ENCODE measurements at places on chromosomes 5 and 9.

DNA sequence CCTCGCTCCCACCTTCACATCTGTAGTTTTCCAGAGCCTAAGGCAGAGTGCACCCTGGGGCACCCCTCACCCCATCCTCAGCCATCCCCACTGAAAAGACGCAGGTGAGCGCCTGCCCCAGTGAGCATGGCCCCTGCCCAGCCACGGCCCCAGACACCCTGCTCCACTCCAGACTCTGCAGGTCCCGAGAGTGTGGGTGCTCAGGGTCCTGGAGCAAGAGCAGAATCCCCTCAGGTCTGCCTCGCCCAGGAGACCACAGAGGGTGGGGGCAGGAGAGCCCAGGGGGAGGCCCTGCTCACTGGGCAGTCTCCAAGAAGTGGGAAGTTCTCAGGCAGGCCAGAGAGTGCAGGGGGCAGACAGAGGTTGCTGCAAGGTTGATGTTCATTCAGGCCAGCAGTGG, 158.6 kb upstream of the PPP1R26 start:
- no peak for DNase-seq

- DNase-seq = no peak
These were observed 2.2 kb downstream of the ABHD17B start for GRCh38 chr9:71908825-71909224.

GRCh38 chr5:178371362-178372111, 138.9 kb upstream of the PHYKPL start:
- no peak for DNase-seq

- DNase-seq = no peak
These were observed 1164.5 kb downstream of the CDH12 start for GRCh38 chr5:21688655-21689054.

DNA sequence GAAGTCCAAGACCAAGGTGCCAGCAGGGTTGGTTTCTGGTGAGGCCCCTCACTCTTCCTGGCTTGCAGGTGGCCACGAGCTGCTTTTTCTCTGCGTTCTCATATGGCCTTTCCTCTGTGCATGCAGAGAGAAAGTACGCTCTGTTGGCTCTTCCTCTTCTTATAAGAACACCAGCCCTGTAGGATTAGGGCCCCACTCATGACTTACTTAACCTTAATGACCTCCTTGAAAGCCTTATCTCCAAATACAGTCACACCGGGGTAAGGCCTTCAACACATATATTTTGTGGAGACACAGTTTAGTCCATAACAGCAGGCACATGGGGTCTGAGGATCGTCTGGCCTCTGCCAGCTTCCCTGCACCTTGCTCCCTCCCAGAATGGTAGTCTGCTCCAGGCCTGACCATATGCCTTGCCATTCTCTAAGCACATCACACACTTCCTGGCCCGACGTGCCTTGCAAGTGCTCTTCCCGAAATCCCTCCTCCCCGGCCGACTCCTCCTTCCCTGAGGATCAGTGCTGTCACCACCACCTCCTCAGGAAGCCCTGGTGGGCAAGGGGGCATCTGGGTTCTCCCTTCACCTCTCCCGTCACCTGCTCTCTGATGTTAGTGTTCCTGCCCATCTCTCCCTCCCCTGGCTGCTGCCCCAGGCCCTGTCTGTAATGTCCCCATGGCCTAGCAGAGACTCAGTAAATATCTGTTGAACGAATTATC, 200.7 kb downstream of the AOPEP start:
- no peak for DNase-seq

- DNase-seq = no peak
These were observed 26.6 kb downstream of the OTULINL start for GRCh38 chr5:14608169-14608568.

- DNase-seq = no peak
These were observed 170.2 kb upstream of the NREP start for GRCh38 chr5:111927191-111927590.

GRCh38 chr5:151952238-151952637, 27.6 kb upstream of the GLRA1 start:
- no peak for DNase-seq

DNA sequence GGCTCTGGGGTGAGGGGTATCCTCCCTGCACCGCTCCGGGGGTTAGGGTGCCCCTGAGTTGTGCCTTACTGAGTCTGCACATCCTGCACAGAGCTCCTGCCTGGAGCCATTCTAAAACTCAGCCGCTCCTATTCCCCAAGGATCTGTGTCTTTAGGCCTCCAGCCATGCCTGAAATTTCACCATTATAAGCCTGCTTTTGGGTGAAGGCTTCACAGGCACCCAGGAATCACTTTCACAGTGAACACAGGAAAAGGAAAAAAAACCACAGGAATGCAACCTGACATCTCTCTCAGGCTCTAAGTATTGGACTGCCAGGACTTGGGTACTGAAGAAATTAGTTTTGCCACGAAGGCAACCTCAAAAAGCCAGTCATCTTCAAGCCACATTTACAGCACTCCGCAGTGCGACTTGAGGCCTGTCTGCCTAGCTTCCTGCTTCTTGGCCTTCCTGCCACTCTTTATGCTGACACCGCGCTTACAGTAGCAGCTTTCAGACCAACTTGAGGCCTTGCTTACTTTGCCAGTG, 30.9 kb downstream of the GALNT10 start:
- DNase-seq = no peak

DNA sequence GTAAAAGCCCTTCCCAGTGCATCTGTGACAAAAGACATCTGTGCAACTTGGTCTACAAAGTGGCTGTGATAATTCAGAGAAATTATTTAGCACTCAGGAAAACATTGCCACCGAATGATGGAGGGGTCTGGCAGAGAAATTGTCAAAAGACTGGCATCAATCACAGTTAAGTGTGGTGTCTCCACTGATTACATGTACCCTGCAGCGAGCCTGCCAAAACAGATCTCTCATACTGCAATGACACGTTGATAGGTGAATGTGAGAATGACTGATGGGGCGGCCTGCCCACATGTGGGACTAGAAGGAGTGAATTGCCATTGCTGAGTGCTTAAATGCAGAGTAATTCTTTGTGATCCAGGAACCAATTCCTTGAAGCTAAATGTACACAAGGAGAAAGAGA, 136.4 kb upstream of the PCSK5 start:
- no peak for DNase-seq

- no peak for DNase-seq
These were observed 38.8 kb upstream of the NDFIP1 start for GRCh38 chr5:142069606-142070399.

DNA sequence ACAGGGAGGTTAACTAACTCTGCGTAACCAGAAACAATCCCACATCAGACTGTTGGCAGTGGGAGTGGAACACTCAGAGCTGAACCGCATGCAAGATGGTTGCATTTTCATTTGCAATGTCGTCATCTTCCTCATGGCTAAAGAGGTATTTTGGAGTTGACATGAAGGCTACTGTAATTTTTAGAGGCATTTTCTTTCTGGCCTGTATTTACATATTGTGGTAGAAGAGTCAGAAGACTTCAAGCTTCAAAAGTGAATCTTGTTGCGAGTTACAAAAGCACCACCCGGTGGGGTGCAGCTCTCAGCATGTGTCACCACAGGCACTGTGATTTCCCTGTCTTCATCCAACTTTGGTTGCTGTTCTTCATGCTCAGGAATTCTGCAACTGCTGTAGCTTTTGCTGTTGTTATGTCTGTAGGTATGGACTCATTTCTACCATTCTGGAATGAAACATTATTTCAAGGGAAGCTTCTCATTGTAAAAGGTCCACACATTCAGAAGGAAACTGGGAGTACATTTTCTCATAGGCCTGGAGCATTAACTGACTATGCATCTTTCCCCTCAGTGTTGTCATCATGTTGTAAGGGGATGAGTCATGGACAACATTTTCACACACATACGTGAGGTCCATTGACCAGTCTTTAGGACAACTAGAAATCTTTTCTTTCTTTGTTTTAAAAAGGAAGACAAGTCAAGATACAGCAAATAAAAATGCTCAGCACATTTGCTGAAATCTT, 35.4 kb upstream of the GDNF start:
- DNase-seq = no peak

- no peak for DNase-seq
These were observed 15.1 kb downstream of the GRAMD2B start for GRCh38 chr5:126438267-126438666.

DNA sequence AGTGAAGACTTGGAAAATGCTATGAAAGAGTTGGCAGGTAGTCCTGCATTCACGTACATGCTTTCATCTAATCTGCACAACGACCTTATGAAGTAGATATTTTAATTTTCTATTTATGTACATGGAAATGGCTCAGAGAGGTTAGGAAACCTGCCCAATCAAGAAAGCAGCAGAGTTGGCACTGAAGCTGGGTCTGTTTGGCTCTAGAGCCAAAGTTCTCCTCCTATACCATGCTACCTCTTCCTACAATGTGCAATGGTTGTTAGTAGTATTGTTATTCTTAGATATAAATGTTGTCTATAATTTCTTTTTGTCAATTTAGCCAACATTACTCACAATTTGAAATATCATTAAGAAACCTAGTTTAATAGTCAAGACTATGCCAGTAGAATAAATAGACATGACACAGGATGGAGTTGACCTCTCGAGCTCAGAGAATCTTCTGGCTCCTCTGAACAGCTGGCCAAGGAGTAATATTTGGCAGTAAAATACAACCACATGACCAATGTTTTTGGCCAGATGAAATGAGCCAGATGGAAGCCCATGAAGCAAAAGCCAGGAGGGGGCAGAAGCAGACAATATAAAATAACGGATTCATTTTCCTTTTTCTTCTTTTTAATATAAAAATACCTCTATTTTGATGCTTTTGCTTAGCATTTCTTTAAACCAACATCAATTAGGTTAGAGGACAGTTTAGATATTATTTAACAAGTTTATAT, 542.3 kb downstream of the PDE4D start:
- no peak for DNase-seq

- no peak for DNase-seq
These were observed 775.4 kb downstream of the SEMA5A start for GRCh38 chr5:8770431-8770830.

- no peak for DNase-seq
These were observed 113.6 kb upstream of the FER start for GRCh38 chr5:108634010-108634616.

GRCh38 chr9:137045294-137046087, 486 bp downstream of the NPDC1 start:
- no peak for DNase-seq

DNA sequence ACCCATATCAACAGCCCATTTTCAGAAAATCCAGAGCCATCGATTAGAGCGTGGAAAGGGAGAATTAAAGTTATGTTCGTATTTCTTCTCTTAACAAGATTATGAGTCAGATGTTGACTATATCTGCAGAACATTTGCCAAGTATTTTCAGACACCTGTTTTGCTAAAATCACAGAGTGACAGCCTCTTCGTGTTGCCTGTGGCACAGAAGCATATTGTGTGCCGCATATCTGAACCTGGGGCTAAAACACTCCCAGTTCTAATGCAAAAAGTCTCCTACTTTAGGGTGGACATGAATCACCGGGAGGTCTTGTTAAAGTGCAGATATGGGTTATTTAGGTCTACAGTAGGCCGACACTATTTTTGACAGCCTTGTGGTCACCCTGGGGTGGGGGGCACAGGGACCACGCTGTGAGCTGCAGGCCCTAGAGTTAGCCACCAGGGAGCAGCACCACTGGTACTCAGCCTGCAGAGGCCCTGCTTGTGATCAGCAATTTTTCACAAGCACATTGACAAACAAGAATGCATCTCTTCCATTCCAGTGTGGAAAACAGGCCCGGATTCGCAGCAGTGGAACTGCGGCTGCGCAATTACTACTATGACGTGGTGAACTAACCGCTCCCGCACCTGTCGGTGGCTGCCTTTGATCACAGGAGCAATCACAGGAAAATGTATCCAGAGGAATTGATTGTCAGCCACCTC, 93.5 kb downstream of the SYK start:
- no peak for DNase-seq

DNA sequence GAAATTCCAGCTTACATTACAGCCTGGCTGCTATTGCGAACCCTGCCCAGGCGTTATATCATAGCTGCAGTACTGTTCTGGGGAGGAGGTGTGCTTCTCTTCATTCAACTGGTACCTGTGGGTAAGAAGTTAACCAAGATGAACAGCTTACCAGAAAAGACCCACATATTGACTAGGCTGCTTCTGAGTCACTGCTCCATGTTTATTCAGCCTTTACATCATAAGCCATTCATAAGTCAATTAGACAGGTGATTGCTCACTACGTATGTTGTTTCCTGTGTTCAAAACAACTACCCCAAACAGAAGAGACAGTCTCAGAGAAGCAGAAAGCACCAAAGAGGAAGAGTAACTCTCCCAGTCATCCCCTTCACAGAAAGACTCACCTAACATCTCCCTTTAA, 34.7 kb upstream of the SLC22A5 start:
- no peak for DNase-seq

DNA sequence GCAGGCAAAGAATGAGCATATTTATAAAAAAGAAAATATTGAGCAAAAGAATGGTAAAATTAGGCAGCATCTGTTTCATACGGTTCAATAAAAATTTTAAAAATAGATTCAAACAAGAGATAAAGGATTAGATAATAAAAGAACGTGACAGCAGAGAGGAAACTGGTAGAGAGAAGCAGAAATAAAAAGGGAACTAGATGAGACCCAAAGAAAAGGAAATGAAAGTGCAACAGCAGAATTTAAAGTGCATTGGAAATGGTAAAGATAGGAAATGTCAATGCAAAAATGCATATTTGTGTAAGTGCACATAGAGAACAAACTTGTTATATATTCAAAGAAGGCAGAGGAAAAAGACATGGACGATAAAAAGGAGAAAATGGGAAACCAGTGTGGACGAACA, 70.2 kb downstream of the SUSD1 start:
- no peak for DNase-seq

DNA sequence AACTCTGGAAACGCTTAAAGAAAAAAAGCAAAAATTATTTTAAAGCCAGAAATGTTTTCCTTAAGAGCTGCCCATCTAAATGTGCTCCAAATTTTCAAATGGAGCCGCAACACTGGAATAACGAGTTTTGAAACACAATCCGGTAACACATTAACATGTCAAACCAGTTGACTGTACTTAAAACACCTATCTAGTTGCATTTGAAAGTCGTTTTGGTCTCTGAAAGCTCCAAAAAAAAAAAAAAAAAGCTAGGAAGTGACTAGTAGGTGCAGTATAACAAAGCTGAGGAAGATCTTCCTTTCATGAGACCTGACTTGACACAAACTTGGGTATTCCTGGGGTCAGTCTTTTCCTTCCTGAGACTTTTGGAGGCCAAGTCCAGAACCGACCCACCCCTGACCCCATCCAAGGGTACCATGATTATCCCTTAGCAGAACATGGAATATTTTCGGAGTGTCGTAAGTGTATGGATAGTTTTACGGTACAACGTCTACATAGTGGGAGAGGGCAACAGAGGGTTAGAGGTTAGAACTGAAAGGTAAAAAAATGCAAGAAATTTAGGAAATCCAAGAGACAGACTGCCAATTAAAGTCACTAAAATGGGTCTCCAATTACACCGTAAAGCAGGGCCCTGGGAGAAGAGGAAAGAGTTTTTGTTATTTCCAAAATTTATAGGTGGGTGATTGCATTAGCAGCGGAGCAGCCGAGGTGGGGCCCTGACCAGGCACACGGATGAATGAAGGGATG, 812 bp downstream of the CETN3 start:
- no peak for DNase-seq

GRCh38 chr5:131495536-131496399, 139.3 kb downstream of the RAPGEF6 start:
- DNase-seq = no peak
